NCI-H524 (cell line): ENCODE measurements at places on chromosomes 7 and 10.

- no peak for DNase-seq
Observed at GRCh38 chr10:1187855-1188557, 131.8 kb downstream of the WDR37 start.

DNA sequence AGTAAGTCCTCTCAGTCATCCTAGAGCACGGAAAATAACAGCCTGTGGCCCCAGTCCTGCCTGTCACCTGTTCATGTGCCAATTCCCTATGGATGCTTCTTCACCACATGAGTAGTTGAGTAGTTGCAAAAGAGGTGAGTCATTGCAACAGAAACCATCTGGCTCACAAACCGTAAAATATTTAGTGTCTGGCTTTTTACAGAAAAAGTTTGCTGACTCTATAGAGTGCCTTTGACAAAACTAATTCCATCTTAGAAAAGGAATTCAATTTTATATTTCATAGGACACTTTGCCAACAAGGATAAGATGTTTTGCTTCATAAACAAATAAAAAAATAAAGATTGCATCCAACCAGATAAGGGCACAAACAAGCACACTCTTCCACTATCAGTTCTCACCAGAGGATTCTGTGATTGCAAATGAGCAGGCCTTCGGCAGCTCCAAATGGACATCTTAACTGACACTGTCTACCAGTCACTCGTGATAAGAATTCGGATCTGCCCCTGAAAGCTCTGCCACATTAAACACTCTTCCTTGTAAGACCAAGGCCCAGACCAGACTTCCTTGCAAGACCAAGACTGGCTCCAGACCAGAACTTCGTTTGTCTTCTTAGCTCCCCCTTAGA, 242.7 kb upstream of the SEMA3C start:
- peak; percentile 88 for DNase-seq

- DNase-seq = no peak
Observed at GRCh38 chr10:128087146-128087883, 38.9 kb downstream of the MKI67 start.

- no peak for DNase-seq
Observed at GRCh38 chr10:94677691-94678090, 5.8 kb upstream of the CYP2C18 start.

- no peak for DNase-seq
Observed at GRCh38 chr10:27801171-27801785, 55.7 kb upstream of the MKX start.

- DNase-seq = no peak
Observed at GRCh38 chr10:125554753-125555152, 128.2 kb downstream of the TEX36 start.

GRCh38 chr10:128080231-128080630, 46.0 kb downstream of the MKI67 start:
- no peak for DNase-seq

GRCh38 chr10:48456361-48456804, 148.5 kb downstream of the ARHGAP22 start:
- no peak for DNase-seq

GRCh38 chr10:108544500-108545120, 1378.7 kb downstream of the XPNPEP1 start:
- peak; percentile 12 for DNase-seq

- DNase-seq = peak; percentile 27
Observed at GRCh38 chr10:13074563-13075451, 25.2 kb upstream of the OPTN start.

DNA sequence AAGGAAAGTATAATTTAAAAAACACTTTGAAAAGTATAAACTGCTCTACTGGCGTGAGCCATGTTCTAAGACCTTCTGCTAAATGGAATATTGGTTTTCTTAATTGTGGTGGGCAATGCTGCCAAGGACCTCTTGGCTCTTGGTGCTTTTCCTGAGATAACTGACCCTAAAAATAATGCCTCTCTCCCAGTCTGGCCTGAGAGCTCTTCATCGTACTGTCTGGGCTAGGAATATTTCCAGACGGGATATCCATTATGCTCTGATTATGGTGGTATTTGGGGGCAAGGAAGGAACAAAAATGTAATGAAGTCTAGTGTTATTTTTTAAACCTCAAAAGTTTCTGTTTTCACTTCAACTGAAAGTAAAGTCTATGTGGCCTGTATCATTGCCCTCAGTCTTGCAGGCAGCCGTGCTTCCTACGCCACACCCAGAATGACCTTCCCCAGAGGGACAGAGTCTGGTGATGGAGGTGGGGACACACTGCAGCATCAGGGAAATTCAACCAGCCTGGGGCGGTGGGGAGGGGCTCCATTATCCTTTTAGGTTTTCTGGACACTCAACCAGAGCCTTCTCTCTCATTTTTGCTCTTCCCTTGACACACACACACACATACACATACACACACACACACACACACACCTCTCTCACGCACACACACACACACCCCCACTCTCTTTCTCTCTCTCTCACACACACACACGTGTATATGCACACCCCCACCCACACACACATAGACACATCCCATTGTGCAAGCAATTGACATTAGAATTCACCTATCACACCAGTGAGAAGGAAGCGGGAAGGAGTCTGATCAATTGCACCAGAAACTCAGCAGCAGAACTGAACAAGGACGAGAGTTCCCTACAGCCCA, 99.6 kb downstream of the LRRC18 start:
- DNase-seq = no peak

- no peak for DNase-seq
Observed at GRCh38 chr7:5265320-5266190, 17.2 kb upstream of the SLC29A4 start.

DNA sequence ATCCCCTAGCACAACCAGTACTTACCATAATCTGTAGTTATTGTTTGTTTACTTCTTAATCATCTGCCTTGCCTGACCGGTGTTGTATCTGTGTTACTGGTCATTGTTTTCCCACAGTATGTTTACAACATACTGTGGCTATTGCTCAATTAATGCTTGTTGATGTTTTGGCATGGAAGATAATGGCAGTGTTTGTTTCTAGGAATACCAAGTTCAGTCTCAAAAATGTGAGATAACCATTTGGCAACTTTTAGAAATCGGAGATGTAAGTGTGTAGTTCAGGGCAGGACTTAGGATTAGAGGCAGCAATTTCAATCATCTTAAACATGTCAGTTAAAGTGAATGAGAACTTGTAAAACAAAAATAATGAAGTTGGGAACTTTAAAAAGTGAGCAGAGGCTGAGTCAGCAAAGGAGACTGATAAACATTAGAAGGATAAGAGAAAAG, 8.2 kb downstream of the MINDY3 start:
- DNase-seq = no peak

- DNase-seq = no peak
Observed at GRCh38 chr10:115936926-115937767, 335.9 kb downstream of the GFRA1 start.

DNA sequence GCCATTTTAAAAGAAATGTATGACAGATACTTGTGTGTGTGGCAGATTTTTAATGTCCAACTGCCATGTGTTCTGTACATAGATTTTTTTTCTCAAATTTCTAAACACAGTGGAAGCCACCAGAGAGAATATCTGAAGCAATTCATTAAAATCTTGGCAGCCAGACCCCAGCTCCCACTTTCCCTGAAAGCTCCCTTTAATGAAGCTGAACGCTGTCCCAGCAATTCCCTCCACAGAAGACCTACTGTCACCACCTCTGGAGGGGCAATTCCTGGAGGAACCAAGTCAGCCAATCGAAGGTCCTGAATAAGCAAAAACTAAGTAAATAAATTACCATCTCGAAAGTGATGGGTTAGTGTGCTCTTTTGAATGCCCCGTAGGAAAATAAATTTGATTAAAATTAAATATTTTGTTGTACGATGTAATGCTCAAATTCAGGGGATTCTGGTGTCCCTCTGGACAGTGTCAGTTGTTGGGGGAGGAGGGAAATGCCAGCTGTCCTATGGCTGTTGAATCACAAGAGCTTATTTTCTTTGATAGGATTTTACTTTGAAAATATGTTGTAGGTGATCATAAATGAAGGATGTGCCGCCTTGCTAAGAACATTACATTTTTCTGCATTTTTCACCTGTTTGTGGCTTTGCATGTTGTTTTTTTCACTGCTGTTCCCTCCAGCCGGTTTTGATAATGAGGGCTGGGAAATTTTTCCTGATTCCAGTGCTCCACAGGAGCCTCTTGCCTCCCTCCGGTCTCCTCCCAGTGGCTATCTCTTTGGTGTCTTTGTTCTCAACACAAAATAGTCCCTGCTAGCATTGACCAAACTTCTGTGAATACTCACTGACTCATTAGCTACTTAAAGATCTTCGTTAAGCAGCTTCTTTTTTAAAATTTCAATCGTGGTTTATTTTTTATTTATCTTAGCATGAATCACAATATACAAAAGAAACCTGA, 9.2 kb upstream of the GSAP start:
- DNase-seq = peak; percentile 12

DNA sequence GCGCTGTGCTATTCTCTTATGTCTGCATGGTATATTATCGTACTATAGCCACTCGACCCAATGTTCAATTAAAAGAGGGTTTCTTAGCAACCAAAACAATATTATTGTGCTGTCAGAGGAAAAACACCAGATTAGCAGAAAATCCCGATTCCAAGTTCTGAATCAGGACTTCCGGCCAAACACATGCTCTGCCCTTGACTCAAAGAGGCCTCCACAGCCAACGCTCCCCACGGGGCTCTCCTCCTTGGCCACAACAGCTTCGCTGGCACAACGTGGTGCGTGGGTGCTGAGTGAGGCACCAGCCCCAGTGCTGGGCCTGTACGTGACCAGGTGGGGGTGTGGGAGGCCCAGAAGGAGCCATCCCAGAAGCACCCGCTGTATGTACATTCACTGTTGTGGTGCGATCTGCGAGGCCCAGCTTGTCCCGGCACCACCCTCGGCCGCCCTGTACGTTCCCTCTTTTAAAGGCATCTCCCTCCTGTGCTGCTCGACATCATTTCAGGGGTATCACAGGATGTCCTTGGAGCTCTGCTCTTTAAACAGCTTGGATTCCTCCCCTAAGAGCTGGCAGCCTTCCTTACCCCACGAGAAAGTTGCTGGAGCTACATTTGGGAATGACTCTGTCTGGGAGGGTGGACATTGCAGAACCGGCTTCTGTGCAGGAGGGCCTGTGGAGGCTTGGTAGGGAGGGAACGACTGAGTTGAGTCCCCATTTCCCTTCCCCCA, 736.2 kb downstream of the PARD3 start:
- DNase-seq = no peak

- DNase-seq = no peak
Observed at GRCh38 chr10:36421992-36422391, 703.4 kb upstream of the ANKRD30A start.

DNA sequence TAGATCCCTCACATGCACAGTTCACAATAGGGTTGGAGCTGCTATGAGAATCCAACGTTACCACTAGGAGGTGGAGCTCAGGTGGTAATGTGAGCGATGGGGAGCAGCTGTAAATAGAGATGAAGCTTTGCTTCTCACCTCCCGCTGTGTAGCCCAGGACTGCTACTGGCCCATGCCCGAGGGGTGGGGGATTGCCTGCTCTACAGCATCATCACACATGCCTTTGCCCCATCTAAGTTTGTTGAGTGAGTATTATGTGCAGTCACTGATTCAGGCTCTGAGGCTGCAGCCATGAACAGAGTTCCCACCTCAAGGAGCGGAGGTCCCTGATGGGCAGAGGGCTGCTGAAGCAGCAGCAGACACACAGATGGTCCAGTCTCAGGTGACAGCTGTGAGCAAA, 94.1 kb downstream of the CHST15 start:
- no peak for DNase-seq

DNA sequence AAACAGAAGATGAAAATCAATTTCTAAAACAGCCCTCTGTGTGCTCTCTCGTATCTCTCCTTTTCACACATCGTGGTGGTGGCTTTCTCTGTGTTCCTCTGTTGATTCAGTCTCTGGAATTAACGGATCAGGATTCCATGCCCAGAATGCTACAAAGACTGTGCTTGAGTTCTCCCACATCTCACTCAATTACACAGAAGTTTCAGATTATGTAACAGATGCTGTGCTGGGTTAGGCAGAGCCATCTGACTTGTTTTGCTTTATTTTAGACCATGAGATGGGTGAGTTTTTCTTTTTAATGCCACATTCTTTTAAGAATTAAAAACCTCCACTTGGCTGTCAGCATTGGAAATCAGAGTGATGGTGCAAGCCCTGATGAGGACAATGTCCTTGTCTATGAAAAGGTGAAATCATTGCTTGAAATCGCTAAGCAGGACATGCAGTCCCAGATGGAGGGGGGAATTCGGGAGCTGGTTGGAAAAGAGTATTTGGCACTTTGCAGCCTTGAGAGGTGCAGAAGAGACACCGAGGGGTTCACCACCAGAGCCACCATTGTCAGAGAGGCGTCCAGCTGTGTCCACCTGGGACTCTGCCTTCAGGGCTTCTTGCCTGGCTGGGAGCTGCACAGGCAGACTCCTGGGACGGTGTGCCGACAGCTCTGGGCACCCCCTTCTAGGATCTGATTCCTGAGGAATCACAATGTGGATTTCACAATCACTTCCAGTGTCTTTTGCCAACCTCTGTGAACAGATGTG, 80.4 kb downstream of the EGFR start:
- peak; percentile 25 for DNase-seq

GRCh38 chr10:21022821-21023220, 125.7 kb upstream of the NEBL start:
- no peak for DNase-seq

DNA sequence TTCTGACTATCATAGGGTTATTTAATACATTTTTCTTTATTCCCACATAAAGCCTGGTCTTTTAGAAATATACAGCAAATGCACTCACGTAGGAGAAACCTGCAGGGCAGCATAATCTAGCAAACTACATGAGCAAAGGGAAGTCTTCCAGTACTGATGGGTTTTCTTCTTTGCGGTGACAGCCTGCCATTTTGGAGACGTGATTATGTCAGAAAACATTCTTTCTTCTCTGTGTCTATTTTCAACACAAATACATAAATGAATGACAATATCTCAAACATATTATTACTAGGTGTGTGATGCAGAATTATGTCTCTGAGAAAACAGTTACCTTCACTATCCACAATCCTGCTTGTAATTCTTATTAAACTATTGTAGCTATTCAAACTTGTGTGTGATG, 425.0 kb downstream of the GPAM start:
- no peak for DNase-seq

GRCh38 chr7:115449689-115450088, 527.8 kb downstream of the MDFIC start:
- peak; percentile 59 for DNase-seq

- DNase-seq = no peak
Observed at GRCh38 chr7:140085447-140085846, 22.7 kb upstream of the PARP12 start.
